ENCODE measurements at places on chromosomes 2 and 18.
A peak's percentile ranks its signal among the peaks of the same experiment; 100 is the strongest.

- DNase-seq: no peak
These were observed 6.6 kb downstream of the TTLL4 start for GRCh38 chr2:218717262-218717661.

- no peak for DNase-seq
These were observed 56.7 kb downstream of the NETO1 start for GRCh38 chr18:72811047-72811446.

DNA sequence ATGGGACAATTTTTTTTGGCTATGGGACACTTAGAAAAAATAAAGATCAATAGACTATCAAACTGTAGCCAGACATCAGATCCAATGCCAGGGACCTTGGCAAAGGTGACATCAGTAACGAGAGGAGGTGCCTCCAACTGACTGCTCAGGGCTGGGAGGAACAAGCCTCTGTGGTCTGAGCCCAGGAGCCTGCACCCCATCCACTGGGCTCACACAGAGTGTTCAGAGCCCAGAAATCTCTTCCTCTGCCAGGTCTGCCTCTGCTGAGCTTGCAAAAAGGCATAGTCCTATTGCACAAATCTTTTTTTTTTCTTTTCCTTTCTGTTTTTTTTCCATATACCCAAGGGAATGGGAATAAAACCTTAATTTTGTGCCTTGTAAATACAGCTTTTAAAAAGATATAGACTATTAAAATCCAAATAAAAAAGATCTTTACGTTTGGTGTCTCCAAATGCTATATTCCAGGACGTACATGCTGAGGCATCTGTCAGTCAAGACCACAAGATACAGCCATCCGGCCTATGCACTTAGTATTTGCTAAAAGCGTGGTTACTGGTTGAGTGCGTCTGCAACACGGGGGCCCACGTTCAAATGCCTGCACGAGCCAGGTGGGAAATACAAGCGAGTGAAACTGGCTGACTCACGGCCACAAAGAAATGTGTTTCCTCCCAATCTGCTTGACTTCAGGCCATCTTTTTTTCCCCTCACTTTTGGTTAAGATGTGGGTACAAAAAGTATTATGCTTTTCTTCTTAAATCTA lies 7.8 kb upstream of the ARHGAP25 start:
- peak; percentile 91 for DNase-seq

DNA sequence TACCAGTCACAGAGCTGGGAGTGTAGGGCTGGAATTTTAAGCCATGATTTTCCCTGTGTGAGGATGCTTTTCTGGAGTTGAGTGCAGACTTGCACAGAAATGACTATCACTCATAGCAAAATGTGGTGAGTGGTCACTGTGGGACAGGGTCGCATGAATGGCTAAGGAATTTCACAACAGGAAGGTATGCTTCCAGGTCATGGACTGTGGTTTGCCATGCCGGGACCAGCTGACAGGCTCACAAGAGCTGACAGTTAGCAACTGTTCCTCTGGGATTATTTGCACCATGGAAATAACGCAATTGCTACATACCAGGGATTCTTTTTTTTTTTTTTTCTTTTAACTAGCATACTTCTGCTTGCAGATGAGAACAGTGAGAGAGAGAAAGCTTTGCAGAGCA lies 3.8 kb upstream of the UXS1 start:
- DNase-seq: no peak

DNA sequence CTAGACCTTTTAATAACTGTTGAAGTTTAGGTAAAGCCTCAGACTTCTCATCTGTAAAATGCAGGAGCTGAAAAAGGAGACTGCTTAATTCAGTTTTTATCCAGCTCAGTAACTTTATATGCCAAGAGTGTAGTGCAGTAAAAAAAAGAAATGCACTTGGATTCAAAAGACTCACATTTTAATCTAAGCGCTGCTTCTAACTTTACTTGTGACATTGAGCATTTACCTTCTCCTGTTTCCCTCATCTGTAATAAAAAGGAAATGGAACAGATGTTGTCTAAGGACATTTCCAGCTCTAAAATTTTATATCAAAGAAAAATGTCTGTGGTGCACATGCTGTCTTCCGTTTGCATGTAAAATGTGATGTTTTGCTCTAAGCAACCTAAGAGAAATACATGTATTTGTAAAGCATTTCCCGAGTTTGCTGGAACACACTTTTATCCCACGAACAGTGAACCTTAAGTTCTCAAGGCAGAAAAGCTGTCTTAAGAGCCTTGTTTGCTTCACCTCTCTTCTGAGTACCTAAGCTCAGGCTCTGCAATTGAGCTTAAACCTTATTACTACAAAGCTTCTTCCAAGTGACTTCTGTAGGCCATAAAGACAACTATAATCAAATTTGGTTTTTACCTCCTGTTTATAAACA lies 24.2 kb upstream of the TANK start:
- no peak for DNase-seq

DNA sequence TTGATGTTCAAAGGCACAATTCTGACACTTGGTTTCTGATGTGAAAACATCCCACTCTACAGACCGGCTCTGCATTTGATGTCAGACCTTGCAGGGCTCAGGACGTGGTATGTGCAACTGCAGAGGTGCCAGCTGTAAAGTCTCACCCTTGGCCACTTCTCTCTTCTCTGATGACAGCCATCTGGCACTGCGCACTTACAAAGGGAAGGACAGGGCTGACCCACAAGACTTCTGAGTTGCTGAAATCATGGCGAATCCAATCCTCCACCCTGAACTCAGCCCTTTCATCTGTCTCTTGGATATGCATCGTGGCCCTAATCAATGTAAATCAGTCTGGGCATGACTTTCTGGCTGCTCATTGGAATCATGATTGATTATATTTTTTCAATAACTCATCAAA lies 82.5 kb downstream of the SEPTIN10 start:
- DNase-seq: no peak

DNA sequence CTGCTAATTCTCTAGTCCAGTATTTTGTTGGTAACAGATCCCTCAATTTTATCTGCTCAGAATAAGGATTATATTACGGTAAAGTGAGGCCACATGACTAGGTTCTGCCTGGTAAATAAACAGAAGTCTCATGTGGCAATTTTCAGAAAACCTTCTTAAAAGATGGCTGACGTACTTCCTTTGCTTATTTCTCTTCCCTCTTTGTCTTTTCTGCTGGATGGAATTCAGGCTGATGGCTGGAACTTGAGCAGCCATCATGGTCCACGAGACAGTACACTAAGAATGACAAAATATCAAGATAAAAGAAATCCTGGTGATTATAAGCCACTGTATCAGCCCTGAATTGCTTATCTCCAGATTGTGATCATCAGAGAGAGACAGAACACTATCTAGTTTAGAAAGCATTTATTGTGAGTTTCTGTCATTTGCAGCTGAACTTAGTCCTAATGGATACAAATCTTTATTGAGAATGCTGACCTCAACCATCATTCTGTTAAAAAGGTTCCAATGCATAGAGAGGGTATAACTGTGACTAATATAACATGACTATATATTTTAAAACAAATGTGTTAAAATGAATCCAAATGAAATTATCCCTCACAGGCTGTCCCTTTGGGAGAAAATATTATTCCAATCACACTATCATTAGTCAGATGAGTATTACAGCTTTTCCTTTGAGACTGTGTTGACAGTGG lies 31.8 kb upstream of the SLC8A1 start:
- DNase-seq: no peak

- DNase-seq: no peak
These were observed 1029.9 kb upstream of the PIK3C3 start for GRCh38 chr18:40925071-40925541.

DNA sequence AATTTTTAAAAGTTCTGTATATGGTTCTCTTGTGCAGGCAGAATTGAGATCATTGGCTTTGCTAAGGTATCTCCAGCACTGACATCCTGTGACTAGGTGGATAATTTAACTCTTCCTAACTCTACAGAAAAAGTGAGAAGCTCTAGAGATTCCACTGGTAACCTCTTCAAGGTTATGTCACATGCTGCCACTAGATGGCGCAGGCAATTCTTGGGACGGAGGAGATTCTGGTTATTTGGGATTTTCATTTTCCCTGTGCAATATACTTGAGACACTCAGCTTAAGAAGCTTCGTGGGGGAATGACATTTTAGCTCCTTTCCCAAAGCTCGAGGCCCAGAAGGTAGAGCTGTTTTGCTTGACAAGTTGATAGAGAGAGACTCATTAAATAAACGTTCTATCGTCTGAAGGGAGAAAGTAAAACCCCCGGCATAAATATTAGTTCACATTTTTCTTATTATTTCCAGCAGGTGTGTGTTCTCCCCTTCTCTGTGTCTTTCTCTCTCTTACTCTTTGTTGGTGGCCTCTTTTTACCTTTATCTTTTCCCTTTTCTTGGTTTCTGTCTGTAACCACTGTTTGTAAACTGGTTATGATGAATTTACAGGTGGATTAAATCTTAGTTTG lies 26.6 kb upstream of the LANCL1 start:
- peak; percentile 3 for DNase-seq

GRCh38 chr2:168529900-168530561 lies 74.0 kb downstream of the CERS6 start:
- no peak for DNase-seq

GRCh38 chr2:59774821-59775433 lies 778.5 kb downstream of the BCL11A start:
- no peak for DNase-seq

- no peak for DNase-seq
These were observed 72.6 kb downstream of the ALK start for GRCh38 chr2:29848566-29849310.

DNA sequence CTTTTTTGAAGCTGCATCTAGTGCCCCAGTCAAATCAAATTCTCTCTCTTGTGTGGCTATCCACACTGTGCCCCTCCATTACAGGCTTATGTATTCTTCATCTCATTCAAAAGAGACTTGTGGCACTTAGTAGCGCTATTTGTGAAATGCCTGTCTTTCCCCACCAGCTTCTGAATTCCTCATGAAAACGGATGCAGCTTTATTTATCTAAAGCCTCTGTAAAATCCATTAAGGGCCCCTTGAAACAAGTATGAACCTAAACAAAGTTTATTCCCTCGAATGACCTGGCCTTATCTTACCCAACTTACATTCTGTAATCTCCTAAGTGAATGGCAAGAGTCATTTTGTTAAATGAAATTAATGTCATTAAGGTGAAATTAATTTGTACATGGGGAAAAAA lies 417.4 kb upstream of the PIK3C3 start:
- DNase-seq: no peak

- DNase-seq: no peak
These were observed 930.7 kb downstream of the BCL11A start for GRCh38 chr2:59622599-59623308.

DNA sequence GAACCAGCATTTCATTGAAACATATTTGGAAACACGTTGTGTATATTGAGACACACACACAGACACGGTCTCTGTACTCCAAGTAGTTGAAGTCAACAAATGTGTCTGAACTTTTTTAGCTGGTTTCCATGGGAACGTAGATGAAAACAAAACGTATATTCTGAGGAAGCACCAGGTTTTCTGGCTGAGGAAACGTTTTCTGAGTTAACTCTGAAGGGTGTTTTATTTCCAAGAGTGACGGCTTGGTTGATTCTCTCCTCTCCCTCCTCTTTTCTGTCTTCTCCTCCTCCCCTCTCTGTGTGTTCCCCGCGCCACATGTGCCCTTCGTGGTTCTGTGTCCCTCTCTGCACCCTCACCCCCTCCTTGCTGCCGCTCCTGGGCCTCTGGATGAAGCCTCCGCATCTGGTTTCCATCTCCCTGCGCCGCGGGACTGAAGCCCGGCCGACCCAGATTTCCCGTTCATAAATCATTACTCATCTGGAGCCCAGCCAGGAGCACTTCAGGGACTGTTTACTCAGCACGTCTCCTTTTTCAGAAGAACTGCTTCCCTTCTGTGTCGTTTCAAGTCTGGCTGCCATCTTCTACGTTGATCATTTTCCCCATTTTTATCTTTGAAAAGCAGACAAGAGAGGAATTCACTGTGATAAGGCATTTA lies 122.7 kb downstream of the COL6A3 start:
- no peak for DNase-seq

DNA sequence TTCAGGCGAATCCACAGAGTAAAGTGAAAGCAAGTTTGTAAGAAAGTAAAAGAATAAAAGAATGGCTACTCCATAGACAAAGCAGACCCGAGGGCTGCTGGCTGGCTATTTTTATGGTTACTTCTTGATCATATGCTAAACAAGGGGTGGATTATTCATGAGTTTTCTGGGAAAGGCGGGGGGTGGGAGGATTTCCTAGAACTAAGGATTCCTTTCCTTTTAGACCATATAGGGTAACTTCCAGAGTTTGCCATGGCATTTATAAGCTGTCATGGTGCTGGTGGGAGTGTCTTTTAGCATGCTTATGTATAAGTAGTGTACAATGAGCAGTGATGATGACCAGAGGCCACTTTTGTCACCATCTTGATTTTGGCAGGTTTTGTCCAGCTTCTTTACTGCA lies 59.8 kb downstream of the SLC4A3 start:
- DNase-seq: no peak

- DNase-seq: no peak
These were observed 15.3 kb downstream of the CELF4 start for GRCh38 chr18:37550118-37550875.

DNA sequence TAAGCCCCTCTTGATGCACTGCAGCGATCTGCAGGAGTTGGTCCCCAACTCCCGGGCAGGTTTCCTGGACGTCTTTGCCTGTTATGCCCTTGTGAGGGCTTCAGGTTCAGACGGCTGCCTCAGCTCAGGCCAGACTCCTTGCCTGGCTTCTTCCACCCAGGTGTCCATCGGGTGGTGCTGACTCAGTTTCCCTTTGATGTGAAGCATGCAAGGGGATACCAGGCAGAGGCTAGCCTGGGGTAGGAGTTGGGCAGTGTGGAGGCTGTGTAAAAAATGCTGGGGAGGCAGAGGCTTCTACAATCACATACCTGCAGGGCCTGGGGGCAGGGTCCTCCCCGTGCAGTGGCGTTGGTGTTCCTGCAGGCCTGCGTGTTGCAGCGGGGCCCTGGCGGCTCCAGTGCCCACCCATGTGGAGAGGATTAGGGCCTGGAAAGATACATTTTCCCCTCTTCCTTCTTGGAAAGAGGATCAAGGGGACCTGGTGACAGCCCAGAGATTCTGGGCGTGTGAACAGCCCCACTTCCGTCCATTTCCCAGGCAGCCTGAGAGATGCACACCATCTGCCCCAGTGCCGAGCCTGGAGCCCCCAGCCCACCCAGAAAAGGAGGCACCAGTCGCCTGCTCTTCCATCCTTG lies 338.3 kb downstream of the DYSF start:
- no peak for DNase-seq

- no peak for DNase-seq
These were observed 364.0 kb downstream of the METTL4 start for GRCh38 chr18:2207294-2207693.

All from CD8-positive, alpha-beta memory T cell (primary cell).